ENCODE measurements at places on chromosomes 2 and 18.

- peak; percentile 93 for DNase-seq
These were observed 19.0 kb downstream of the CRACDL start for GRCh38 chr2:98917031-98917471.

- no peak for DNase-seq
These were observed 1306.7 kb upstream of the CELF4 start for GRCh38 chr18:38872342-38872741.

- no peak for DNase-seq
These were observed 259.9 kb downstream of the EIPR1 start for GRCh38 chr2:3117650-3118216.

- no peak for DNase-seq
These were observed 4.7 kb downstream of the MYOM1 start for GRCh38 chr18:3214855-3215637.

DNA sequence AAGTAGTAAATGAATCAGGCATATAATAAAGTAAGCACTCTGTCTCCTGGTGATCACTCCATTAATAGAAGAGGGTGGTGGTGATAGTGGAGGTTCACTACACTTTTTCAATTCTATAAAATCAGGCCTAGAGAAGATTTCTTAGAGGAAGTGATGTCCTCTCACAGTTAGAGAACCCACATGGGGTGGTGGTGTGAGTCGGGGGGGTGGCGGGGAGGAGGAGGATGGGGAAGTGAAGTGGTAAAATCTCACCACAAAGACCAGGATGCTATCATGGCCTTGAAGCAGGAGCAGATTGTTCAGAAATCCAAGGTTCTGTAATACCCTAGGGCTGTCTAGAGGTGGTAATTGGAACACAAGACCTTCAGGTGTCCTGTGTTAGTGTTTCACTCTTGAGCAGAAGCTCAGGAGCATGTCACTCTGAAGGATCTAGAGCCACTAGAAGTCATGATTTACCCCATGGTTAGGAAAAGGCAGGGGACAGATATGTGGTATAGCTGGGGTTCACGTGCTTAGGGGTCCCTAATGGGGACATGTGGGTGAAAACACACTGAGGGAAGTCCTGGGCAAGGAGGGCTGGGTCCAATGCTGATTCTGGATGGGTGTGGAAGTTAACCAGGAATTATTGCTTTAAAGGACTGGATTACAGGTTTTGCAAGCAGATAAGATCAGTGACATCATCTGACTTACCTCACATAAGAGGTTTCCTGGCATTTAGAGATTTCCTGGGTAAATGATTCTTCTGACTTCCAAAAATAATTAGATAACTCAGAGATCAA lies 31.0 kb downstream of the RNF125 start:
- peak; percentile 17 for DNase-seq

DNA sequence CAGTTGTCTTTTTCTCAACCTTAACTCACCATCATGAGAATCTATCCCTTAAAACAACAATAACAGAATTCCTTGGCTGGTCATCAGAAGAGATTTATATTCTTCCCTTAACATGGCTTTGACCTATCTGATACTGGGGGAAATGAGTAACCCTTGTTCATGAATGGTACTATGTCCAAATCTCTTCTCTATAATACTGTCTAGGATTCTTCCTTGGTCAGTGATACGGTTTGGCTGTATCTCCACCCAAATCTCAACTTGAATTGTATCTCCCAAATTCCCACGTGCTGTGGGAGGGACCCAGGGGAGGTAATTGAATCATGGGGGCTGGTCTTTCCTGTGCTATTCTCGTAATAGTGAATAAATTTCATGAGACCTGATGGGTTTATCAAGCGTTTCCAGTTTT lies 282.0 kb upstream of the SIX2 start:
- DNase-seq = no peak

DNA sequence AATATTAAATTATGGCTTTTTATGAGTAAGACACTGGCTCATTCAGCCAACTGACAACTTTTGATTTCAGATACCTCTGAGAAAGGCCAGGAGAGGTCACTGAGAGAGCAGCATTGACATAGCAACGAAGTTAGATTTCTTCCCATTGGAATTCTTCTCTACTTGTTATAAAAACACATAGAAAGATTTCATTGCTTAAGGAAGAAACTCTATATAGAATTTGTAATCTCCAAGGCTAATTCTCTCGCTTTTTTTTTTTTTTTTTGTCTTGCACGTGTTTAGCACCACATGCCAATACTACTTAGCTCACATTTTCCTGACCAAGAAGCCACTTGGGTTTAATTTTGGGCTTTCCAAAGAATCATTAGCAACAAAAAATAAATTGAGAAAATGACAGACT lies 233.7 kb downstream of the CALCRL start:
- no peak for DNase-seq

DNA sequence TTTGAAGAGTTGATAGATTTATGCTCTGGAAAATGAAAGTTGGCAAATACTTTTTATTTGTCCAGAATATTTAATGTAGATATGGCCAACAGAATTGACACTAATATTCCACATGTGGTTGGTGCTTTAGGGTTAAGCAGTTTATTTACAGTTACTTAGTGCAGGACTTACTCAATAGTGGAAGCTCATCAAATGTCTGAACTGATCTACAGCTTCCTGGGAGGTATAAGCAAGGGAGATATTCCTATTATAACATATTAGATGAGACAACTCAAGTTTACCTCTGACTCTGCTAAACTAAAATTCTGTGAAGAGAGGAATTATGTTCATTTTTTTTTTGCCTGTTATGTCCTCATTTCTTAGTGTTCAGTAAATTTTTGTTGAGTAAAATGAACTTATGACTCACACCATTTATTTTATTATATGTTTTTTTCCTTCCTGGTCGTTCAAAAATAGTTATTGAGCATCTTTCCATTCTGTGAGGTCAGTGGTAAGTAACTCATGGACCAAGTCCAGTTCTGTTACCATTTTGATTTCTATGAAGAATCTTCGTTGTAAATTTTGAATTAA lies 13.6 kb downstream of the ABI2 start:
- DNase-seq = no peak

DNA sequence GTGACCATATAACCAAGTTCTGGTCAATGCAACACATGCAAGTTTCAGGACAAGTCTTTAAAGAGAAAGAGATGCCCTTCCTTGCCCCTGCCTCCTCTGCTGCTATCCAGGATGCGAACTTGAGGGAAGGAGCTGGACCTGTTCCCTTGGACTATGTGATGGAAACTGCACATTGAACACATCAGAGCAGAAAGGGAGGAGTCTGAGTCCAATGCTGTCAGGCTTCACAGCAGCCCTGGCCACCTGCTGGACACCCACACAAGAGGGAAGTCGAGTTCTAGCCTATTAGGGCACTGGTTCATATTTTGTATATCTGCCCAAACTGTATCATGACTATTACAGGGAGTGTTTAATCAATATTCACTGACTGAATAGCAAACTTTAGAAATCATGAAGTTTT lies 38.3 kb upstream of the TEX51 start:
- DNase-seq = no peak

GRCh38 chr2:21748501-21748900 lies 624.7 kb downstream of the TDRD15 start:
- DNase-seq = no peak

DNA sequence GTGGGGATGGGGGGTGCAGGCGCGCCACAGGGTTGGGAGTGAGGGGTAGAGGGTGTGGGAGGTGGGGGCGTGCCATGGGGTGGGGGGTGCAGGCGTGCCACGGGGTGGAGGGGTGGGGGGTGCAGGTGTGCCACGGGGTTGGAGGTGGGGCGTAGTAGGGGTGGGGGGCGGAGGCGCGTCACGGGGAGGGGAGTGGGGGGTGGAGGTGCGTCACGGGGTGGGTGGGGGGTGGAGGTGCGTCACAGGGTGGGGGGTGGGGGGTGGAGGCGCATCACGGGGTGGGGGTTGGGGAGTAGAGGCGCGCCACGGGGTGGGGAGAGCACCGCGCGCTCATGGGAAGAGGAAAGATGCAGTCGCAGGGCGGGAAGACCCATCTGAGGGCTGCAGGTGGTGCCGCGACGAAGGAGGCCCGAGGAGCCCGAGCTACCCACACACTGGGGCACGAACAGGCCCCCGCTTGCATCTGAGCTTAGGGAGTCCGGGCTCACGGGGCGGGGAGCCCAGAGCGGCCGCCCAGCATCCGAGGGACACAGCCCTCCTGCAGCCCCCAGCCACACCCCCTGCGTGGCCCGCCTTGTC lies 37.5 kb downstream of the SNED1 start:
- DNase-seq = no peak

GRCh38 chr2:204183608-204184007 lies 247.0 kb downstream of the ICOS start:
- DNase-seq = peak; percentile 15

DNA sequence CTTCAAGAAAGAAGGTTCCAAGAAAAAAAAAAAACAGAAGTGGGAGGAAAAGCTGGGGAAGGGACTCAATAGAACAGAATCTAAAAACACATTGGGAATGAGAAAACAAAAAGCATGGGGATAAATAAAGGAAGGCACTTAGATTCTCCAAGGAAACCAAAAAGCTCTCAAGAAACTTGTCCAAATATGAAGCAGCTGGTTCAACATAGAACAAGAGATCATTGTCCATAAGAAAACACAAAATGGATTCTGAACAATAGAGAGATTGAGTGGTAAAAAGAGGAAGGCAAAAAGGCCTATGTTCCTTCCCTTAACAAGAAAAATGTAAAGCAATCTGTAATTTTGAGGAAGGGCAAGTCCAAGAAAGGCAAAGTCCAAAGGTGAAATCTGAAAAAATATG lies 32.9 kb upstream of the ALK start:
- no peak for DNase-seq

DNA sequence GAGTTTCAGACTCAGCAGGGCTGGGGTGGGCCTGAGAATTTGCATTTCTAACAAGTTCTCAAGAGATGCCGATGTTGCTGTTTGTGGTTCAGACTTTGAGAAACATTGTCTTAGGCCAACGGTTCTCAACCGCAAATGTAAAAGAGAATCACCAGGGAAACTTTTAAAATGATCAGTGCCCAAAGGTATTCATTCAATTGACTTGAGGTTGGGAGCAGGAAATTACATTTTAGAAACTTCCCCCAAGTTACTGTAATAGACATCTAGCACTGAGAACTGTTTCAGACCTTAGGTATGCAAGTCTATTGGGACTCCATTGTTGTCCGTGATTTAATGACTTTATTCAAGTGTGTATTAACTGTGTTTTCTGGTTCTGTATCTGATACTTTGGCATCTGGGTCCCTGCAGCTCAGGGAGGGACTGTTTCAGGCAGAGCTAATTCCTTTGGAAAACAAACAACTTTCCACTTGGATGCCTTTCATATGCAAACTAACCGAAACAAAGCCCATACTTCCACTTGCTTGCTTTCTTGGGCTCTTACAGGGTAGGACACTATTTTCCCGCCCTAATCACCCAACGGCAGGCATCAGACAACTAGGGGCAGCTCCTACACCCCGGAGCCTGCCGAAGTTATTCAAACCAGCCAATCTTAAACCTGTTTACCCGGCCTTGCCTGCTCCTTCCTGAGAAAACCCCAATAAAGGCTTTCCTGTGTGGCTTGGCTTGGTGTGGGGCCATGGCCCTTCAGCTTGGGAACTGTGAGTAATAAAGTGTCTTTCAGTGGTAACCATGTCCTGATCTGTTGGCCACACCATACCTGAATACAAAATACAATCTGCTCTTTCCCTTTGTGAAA lies 97.6 kb downstream of the POLE4 start:
- no peak for DNase-seq

GRCh38 chr2:219881851-219882250 lies 254.4 kb downstream of the SLC4A3 start:
- no peak for DNase-seq

DNA sequence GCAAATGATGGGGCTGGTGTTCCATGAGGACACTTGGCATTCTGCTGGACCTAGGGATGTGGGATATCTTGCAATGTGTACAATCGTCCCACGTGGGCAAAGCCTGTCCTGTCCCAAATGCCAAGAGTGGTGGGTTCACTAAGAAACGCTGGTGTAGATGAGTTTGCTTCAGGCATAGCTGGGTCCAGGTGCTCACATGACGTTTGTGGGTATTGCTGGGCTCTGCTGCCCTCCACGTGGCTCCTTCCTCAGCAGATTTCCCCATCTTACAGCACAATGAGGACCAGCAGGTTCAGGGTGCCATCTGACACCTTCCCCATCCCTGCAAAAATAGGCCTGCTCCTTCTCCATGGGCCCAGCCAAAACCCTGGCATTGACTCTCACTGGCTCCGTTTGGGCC lies 105.9 kb downstream of the SEPTIN10 start:
- no peak for DNase-seq

- DNase-seq = peak; percentile 92
These were observed 10.4 kb upstream of the KCNE4 start for GRCh38 chr2:223041527-223042109.

DNA sequence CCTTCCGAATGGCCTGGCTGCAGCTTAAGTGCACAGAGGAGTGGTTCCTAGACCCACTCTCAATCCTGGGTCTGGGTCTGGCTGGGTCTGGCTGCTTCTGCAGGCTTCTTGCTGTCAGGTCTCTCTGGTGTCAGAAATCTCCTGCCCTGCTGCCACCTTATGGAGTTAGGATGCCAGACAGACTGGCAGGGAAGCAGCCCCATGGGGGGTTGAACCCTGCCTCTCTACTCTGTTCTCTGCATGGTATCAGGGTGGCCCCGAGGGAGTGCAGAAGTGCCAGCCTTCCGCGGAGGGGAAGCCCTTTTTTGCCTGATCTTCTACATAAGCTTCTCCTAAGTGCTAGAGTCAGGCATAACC lies 89.4 kb downstream of the ZCCHC2 start:
- no peak for DNase-seq

DNA sequence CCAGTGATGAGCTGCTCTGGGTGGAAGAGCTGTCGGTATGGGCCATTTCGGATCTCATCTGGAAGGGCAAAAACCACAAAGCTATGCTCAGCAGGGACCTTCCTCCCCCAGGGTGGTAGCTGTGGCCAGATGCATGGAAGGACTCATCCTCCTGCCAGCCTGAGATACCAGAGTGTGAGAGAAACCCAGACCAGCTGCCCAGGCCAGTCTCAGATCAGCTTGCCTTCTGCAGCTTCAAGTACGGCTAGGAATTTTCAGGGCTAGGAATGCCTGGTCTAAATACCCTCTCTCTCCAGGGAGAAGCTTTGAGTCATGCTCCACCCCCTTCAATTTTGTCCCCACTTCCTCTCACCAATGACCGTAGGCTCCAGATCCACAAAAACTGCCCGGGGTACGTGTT lies 1.4 kb upstream of the TUBA4B start:
- no peak for DNase-seq

GRCh38 chr2:101116841-101117552 lies 34.2 kb downstream of the TBC1D8 start:
- DNase-seq = no peak

DNA sequence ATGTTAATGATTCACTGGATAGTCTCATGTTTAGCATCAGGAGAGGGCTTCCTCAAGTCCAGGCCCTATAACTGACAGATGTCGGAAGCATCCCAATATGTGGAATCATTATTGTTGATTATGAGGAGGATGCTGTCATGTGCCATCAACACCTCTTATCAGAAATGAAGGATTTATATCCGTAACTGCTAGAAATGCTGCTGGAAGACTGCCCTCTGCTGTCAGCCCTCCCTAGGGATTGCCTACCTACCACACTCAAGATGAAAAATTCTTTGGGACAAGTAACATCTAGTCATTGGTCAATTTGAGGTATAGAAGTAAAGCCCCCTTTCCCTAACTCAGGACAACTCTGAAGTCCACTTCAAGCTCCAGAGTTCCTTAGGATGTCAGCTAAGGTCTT lies 1166.5 kb upstream of the NXPH2 start:
- no peak for DNase-seq

GRCh38 chr2:67917332-67918054 lies 145.3 kb downstream of the C1D start:
- DNase-seq = peak; percentile 89

All from bronchial epithelial cell (primary cell).